ENCODE measurements at places on chromosomes 16 and 17.

GRCh38 chr16:88531931-88532433, 38.2 kb upstream of the ZC3H18 start:
- no peak for DNase-seq

- DNase-seq = no peak
These were observed 15.2 kb upstream of the TMEM114 start for GRCh38 chr16:8605554-8605953.

DNA sequence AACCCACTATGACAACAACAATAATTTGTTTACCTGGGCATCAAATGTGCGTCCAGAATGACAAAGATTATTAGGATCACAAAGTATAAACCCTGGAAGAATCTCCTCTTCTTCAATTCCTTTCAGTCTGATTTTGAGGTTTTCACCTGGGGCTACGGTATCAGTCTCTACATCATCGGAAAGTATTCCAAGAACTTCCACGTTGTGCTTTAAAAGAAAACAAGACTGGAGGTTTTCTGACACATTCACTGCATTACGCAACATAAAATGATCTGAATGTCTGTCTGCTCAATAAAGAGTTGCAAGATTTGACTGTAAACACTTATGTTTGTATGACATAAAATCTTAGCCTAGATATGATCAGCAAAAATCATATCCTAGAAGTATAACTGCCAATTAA, 26.0 kb upstream of the RSL1D1 start:
- DNase-seq = no peak

DNA sequence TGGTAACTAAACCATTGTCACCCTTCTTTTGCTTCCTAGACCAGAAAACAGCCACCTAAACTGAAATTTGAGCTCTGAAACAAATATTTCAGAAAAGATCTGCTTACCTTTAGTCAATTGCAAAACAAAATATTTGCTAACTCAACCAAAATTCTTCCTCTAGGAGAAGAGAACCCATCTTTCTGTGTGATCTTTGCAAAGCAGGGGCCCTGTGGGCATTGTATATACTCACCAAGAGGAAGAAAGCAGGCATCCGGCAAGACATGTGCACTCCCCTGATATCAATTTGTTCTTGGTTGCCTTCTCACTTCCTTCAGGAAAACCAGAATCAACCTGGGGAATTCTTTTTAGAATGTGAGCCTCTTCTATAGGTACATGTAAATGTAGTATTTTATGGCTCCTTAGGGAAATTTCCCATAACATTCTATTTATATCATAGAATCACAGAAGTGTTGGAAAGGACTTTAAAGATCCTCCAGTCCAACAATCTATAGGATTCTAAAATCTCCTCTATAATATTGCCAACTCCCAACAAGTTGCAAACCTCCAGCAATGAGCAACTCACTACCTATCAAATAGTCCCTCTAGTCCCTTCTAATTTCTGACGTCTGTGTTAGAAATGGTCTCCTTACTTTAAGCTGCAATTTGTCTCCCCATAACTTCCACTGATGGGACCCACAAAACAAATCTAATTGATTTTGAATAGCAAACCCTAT, 966 bp downstream of the SLFN14 start:
- DNase-seq = no peak

GRCh38 chr16:81696961-81697615, 82.0 kb upstream of the PLCG2 start:
- peak; percentile 66 for DNase-seq

GRCh38 chr16:78184238-78185183, 85.1 kb downstream of the WWOX start:
- DNase-seq = no peak

DNA sequence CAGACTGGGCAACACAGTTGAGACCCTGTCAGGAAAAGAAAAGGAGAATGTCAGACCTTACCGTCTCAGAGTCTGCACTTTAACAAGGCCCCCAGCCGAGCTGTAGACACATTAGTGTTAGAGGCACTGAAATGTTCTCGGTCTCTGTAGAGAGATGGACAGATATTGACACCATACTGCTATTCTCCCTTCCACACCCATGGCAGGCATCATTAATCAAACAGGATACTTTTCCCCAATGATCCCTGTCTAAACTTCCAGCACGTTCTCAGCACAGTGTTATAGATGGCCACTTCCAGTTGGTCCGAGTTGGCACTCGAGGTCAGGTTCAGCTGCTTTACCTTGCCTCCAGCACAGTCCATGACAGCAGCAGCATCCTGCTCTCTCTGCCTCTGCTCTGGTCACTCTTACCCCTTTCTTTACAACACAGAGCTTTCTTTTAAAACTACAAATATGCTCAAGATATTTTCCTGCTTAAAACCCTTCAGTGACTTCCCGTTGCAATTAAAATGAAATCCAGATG, 251.6 kb downstream of the SNX29 start:
- DNase-seq = no peak

GRCh38 chr16:79276501-79276900, 324.0 kb downstream of the MAF start:
- DNase-seq = no peak

DNA sequence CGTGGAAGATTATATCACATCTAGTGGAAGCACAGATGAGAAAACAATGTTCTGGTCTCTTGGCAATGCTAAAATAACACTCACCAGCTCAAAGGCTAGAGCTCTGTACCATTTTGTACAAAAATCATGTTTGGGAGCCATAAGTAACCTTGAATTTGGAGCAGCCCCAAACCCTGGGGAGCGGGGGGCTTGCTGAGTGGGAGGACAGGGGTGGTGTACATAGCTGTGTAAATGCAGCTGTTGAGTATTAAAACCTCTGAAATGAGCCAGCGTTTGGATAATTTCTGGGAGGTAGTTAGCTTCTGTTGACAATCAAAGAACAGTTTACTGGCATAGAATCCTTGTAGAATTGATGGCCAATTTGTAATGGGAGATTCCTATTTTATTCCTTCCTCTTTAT, 4.3 kb downstream of the MYH8 start:
- no peak for DNase-seq

DNA sequence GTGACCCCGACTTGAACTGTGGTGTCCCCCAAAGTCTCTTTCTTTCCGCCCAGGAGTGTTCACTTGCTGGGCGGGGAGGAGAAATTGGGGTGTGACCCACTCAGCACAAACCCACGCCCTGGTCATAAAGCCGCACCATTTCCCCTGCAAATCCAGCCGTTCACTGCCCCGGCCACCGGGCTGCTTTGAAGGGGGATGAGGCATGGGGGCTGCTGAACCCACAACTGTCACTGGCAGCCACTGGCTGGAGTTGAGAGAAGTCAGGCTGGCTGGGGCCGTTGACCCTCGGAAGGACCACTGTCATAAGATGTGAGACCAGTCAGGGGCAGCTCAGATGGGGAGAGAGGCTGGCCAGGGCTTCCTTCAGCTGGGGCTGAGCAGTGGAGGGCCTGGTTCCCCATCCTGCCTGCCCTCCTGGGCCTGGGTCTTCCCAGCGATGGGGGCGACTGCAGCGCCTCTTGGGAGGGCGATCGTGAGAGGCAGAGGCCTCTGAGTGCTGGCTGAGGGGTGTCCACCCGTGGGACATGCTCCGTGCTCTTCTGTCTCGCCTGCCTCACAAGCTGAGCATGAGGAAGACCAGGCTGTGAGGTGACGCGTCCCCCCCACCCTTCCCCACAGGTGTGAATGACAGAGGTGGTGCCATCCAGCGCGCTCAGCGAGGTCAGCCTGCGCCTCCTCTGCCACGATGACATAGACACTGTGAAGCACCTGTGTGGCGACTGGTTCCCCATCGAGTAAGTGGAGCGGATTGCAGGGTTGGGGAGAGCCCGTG, 19.5 kb downstream of the C16orf90 start:
- no peak for DNase-seq

DNA sequence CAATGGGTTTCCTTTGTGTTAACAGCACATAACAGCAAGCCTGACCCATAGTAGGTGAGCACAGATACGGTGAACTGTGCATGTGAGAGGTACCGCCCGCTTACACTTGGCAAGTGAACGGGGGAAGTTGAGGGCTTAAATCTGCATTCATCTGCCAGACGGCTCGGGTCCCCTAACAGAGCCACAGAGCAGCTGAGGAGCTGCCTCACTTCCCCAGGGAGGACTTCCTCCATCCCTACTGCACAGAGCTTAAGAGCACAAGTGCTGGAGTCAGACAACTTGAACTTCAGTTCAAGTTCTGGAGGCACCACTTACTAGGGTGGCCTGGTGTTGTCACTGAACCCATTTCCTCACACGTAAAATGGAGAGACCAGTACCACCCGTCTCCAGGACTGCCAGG, 13.4 kb downstream of the RAB5C start:
- no peak for DNase-seq

DNA sequence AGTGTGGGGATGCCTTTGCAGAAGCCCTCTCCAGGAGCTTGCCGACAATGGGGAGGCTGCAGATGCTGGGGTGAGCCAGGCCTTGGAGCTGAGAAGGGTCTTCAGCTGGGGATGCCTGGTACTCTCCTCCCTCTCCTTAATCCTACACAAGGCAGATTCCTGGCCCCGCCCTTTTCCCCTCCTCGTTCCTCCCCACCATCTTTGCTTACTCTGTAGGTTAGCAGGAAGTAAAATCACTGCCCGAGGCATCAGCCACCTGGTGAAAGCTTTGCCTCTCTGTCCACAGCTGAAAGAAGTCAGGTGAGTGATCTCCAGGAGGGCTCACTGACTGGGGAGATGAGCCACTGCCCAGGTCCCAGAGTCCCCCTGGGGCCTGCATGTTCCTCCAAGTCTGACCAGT, 38.7 kb downstream of the NLRC5 start:
- no peak for DNase-seq

DNA sequence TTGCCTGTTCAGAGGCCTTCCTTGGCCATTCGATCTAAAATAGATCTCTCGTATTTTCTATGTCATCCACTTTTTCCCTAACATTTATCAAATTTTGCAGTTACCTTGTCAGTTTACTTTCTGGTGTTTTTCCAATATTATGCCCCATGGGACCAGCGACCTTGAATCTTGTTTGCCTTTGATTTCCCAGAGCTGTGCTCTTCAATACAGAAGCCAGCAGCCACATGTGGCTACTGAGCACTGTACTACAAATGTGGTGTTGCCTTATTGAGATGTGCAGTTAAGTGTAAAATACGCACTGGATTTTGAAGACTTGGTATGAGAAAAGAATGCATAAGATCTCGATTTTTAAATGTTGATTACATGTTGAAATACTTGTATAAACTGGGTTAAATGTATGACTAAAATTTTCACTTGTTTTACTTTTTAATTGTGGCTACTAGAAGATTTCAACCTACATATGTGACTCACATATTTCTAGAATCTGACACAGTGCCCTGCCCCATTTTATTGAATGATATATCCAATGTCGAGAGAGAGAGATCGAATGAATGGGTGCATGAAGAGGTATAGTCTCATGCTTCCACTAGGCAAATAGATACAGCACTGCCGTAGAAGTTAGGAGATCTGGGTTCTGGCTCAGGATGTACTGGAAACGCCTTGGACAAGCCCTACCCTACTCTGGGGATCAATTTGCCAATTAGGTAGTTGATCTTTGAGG, 824 bp upstream of the PSME3 start:
- no peak for DNase-seq

Data from GM12892 (cell line).